NB4 (cell line): ENCODE measurements at places on chromosomes 2 and 18.

- no peak for DNase-seq
Observed at GRCh38 chr2:190123956-190124355, 61.4 kb upstream of the MSTN start.

- no peak for DNase-seq
Observed at GRCh38 chr18:33282709-33283333, 157.7 kb downstream of the CCDC178 start.

- DNase-seq = no peak
Observed at GRCh38 chr18:79912409-79912991, 39.0 kb downstream of the SLC66A2 start.

DNA sequence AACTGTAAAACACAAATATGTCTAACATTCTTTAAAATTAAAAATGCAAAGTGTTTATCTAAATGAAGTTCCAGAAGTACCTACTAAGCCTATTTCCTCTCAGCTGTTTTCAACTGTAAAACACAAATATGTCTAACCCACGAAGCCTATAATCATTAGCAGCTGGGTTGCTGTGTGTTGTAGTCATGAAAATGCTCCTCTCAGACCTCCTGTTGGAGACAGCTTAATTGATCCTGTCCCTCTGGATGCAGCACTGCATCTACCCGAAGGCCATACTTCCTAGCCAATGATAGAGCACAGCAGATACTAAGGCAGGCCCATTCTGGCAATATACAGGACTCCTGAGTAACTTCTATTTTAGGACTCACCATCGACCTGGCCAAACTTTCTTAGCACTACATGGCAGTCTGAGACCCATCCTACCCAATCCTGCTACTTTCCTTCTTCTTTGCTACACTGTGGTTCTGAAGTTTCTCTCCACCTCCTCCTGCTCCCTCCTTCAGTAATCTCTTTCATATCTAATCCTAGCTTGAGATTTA is 92.5 kb upstream of the RBBP8 start:
- no peak for DNase-seq
